Stimulated activated CD4-positive, alpha-beta T cell treated with anti-CD3 and anti-CD28 coated beads, Interleukin-15, amount 100 ng/mL, for 1 hour (primary cell): ENCODE measurements at places on chromosomes 11 and 22.

GRCh38 chr11:61297746-61298145 lies 2.6 kb upstream of the VWCE start:
- no peak for DNase-seq

GRCh38 chr22:49855251-49855911 lies 1.7 kb downstream of the ZBED4 start:
- no peak for DNase-seq

DNA sequence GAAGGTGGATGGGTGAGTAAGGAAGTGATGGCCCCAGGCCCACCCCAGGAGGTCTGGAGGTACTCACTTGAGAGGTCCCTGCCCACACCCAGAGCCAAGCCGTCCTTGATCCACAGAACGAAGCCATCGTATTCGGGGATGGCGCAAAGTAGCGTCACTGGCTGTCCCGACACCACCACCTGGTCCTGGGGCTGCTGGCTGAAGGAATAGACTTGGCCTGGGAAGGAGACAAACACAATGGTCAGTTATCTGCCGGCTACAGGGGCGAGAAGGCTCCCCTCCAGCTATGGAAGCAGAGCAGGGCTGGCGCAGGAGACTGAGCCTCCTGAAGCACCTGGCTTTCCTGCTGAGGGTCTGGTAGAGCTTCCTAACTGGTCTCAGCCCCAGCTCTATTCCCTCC lies 171.0 kb downstream of the ST3GAL4 start:
- DNase-seq: no peak

DNA sequence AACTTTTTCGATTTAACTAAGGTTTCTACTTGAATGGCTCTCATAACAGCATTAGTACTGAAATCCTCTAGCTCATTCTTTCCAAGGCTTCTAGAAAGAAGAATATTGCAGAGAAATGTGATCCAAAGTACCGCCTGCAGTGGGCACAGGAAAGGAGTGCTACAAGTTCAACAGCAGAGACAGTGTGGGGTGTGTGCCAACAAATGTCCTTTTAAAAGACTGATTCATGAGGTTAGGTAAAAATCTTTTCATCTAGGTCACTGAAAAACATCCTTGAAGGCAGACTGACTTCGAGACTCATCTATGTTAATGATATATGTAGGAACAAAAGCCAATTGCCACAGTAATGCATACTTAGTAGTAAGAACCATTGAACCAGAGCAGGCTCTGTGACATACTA lies 349.1 kb upstream of the PITPNB start:
- no peak for DNase-seq

DNA sequence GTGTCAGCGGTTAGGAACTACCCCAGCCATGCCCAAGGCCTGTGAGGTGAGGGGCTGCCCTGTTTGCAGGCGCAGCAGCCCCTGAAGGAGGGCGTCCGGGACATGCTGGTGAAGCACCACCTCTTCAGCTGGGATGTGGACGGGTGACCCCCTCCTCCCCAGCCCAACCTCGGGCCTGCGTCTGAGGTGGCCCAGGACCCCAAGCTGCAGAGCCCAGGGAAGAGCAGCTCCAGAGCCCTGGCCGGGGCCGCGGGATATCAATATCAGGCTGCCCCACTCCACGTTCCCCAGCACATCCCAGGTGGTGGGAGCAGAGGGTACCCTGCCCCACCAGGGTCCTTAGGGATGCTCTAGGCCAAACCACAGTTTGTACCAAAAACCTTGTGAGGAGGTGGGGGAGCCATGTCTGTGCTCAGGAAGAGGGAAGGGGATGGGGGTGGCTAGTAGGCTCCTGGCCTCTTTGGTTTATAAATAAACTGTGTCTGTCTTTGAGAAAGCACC lies 39.3 kb downstream of the SGSM3 start:
- no peak for DNase-seq

DNA sequence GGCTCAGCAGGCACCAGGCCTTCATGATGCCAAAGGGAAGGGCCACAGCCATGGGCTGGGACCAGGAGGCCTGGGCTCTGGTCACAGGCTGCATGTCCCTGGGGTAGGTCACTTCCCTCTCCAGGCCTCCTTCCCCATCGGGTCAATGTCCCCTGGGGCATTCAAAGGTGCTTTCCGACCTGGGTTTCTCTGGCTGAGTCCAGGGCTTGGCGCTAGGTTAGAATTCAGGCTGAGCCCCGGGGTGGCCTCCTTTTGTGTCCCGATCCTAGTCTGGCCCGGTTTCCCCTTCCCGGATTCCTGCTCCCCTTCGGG lies 12.2 kb downstream of the MAFF start:
- no peak for DNase-seq

DNA sequence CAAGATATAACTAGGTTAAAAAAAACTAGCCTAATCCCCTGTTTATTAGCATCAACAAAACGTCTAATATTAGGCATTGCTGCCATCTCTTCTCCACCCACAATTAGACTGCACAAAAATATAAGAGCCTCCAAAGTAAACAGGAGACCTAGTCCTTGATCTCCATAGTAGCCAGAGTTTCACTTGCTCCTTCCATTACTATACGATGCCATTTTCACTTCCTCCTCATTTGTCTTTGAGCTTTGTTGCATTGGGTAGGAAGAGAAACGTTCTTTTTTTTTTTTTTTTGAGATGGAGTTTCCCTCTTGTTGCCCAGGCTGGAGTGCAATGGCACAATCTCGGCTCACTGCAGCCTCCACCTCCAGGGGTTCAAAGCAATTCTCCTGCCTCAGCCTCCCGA lies 42.3 kb upstream of the RDX start:
- no peak for DNase-seq

GRCh38 chr11:68810164-68810563 lies 31.6 kb downstream of the CPT1A start:
- no peak for DNase-seq

- no peak for DNase-seq
Observed at GRCh38 chr11:110425751-110426545, 3.8 kb upstream of the FDX1 start.

GRCh38 chr11:18310800-18311340 lies 11.1 kb downstream of the HPS5 start:
- DNase-seq: no peak

GRCh38 chr11:131712897-131713296 lies 342.5 kb downstream of the NTM start:
- no peak for DNase-seq

- DNase-seq: no peak
Observed at GRCh38 chr11:69537126-69537525, 55.7 kb downstream of the LINC01488 start.

DNA sequence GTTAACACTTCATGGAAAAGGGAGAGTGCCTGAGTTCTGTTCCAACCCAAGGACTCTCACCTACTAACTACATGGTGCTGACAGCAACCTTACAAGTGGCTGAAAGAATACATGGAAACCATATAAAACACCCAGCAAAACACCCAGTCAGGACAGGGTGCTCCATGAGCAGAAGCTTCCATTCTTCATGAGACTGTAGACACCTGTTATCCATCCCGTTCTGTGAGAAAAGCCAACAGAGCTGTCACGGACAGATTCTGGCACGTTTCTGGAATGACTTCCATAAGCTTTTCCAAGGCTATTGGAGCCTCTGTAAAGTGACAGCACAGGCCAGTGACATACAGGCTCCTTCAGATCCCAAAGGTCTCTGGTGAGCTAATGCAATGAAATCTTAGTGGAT lies 23.2 kb downstream of the PRR14L start:
- DNase-seq: no peak

- DNase-seq: no peak
Observed at GRCh38 chr11:11406652-11407051, 53.6 kb upstream of the CSNK2A3 start.

DNA sequence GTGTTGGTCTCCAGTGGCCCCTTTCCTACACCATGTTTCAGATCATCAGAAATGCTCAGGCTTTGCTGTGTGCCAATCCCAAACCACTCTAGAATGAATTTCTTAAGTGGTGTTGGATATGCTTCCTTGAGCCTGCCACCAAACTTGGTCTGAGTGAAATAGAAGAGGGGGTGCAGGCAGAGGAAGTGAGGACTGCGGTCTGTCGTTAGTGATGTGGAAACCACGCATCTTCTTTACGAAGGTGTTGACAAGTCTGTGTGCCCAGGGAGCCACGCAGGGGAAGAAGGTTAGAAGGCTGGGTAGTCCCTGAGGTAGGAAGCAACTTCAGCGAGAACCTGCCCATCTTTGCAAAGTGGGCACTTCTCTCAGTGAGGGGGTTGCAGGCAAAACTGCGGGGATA lies 187.4 kb upstream of the NAV2 start:
- no peak for DNase-seq

DNA sequence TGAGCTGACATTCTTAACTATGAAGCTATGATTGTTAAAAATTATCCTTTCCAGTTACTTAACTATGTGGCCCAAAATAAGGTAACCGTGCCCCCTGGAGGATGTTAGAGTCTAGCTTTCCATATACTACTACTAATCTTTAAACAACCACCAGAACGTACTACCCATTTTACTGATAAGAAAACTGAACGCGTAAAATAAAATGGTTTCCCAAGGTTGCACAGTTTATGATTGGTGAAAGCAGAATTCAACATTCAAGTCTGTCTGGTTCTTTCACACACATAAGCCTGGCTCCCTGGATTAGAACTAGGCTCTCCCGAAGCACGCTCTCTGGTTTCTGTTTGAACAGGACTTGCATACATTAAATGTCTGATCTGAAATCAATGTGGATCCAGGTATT lies 437.8 kb upstream of the CCDC90B start:
- no peak for DNase-seq

- DNase-seq: peak; percentile 25
Observed at GRCh38 chr11:66543263-66544107, 2.4 kb downstream of the ZDHHC24 start.

- no peak for DNase-seq
Observed at GRCh38 chr22:17607891-17608521, 20.5 kb downstream of the ATP6V1E1 start.

- DNase-seq: no peak
Observed at GRCh38 chr11:9607511-9607899, 34.0 kb downstream of the WEE1 start.

- DNase-seq: no peak
Observed at GRCh38 chr11:76629853-76630599, 40.5 kb downstream of the LRRC32 start.

- no peak for DNase-seq
Observed at GRCh38 chr11:57399972-57400578, 9.6 kb upstream of the PRG2 start.

GRCh38 chr11:21650961-21651360 lies 541.9 kb upstream of the ANO5 start:
- DNase-seq: no peak

DNA sequence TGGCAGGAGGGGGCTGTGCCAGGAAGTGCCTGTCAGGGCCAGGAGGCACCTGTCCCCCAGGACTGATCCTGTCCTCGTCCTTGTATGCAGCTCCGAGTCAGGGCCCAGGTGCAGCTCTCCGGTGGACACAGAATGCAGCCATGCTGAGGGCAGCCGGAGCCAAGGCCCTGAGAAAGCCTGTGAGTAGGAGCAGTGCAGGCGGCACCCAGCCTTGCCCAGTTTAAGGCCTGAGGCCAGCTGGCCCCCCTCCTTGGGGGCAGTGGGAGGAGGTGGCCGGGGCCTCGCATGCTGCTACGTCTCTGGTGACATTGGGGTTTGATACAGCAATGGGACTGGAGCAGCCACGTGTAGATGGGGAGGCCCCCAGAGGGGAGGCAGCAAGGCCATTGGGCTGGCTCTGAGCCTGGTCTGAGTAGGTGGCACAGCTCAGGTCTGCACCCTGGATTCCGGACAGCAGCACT lies 34.9 kb downstream of the SBF1 start:
- no peak for DNase-seq

DNA sequence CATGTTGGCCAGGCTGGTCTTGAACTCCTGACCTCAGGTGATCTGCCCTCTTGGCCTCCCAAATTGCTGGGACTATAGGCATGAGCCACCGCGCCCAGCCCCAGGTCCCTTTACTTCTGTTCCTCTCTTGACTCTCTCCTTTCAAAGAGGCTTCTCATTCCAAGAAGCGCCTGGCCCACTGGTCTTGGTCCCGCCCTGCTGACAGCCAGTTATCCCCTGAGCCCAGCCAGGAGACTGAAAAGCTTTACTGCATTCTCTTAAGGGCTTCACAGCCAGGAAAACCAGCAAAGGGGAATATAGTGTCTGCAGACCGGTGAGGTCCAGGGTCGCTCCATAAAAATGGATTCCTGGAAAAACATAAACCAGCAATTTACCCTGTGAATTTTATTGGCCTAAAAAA lies 68.3 kb downstream of the NFAM1 start:
- no peak for DNase-seq

DNA sequence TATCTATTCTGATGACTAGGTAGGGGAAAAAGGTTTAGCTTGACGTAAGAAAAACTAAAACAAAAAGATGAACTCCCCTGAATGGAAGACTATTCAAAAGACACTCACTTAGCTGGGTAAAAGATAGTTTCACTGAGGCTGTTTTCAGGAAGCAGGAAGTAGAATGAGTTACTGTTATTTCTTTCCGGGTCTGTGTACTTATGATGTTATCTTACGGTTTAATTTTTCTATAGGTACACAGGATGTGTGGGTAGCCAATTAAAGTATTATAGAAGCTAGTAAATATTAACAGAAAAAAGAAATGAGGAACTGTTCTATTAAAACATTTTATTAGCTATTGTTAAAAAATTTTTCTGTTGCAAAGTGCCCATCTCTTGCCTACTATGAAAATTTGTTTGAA lies 45.8 kb upstream of the MMP7 start:
- no peak for DNase-seq

DNA sequence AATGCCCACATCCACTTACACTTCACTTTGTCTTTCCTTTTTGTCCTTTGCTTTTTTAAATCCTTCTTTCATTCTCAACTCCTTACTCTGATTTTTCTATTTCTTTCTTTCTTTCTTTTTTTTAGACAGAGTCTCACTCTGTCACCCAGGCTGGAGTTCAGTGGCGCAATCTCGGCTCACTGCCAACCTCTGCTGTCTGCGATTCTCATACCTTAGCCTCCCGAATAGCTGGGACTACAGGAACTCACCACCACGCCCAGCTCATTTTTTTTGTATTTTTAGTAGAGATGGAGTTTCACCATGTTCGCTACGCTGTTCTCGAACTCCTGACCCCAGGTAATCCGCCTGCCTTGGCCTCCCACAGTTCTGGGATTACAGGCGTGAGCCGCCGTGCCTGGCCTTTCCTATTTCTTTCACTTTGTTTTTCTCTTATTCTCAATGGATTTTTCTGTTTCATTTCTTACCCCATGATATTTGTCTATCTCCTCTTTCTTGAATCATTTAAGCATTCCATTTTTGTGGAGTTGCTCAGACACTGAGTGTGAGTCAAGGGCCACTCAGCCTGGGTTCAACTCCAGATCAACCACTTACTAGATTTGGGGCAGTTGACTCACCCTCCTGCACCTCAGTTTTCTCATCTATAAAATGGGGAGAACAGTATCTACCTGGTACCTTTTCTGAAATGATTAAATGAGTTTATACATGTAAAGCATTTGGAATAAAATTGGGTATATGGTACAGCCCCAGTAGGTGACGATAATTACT lies 7.6 kb downstream of the KCNJ5 start:
- DNase-seq: no peak

- DNase-seq: no peak
Observed at GRCh38 chr11:2791521-2792380, 92.0 kb upstream of the KCNQ1OT1 start.
